ENCODE measurements at places on chromosomes 6 and 20.
A peak's percentile ranks its signal among the peaks of the same experiment; 100 is the strongest.

- DNase-seq: no peak
Measured at GRCh38 chr6:137756788-137757187, 110.3 kb upstream of the TNFAIP3 start.

DNA sequence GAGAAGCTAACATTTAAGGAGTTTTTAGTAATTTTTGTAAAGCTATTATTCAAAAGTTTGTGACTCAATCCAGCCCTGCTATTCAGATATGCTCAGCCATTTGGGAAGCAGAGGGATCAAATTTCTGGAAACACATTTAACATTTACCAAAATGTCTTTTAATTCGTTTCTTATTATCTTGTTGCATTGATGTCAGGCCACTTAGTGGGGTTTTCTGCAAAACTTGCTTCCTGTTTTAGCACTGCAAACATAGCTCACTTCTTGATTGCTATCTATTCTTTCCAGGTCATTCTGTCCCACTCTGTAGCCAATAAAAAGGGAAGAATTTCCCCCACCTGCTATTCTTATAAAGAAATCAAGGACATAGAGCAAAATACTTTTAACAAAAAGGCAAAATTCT, 176.9 kb upstream of the SUPT3H start:
- DNase-seq: no peak

DNA sequence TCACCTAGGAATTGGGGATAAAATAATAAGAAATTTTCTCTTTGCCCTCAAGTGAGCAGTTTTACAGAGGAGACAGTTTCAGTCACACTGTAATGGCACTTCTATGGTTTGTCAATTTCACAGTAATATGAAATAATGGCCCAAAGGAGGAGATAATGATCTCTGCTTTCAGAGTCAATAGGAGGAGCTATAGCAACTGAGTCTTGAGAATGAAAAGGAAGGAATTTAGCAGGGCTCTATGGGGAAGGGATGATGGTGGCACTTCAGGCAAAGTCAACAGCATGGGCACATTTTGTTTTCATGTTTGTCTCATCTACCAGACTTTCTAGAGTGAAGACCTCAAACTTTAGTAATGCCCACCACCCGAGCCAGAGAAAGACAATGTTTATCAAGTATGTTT, 138.3 kb upstream of the HMGN3 start:
- no peak for DNase-seq

DNA sequence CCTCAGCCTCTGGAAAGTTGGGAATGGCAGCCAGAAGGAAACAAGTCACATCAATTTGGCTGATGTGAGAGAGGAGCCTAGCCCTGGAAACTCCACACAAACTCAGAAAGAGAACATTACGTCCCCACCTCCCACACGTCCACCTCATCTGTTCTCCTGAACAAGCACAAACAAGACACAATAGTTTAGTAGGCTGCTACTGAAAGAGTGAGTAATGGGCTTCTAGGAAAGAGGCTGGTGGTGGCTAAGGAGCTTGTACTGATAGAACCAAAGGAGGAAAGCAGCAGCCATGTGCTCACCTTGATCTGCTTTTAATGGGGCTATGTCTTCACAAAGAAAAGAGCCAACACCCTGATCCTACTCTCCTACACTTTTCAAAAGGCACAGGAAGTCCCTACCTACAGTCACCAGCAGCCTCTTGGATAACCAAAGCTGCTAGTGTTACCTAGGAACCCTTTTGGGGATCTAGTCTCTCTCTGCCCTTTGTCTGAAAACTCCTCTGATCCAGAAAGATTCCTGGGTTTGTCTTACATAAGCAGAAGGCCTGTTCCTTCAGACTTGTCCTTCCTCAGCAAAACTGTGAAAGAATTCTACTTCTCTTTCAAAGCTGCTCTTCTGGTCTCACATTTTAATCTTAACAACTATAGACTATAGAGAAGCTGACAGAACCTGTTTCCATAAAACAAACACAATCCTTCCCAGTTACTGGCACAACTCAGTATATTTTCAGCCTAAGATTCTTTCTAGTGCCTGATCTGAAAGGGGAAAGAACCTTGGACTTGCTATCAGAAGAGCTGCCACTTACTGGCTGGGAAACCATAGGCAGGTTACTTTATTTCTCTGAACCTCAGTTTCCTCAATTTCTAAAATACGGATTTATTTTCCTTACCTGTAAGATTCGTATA, 3.1 kb downstream of the PLAGL2 start:
- DNase-seq: peak; percentile 72

DNA sequence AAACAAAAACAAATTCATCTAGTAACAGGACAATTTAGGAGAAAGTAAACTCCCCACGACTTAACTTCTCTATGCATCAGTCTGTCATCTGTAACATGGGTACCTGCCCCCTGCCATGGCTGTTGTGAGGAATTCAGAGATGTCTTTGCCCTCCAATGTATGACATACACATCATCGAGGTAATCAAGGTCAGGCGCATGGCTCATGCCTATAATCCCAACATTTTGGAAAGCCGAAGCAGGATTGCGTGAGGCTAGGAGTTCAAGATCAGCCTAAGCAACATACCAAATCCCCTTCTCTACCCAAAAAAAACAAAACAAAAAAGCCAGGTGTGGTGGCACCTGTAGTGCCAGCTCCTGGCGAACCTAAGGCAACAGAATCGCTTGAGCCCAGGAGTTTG, 9.0 kb downstream of the EEF1A1 start:
- no peak for DNase-seq

GRCh38 chr6:149032599-149033405, 284.7 kb upstream of the TAB2 start:
- peak; percentile 60 for DNase-seq

GRCh38 chr20:29497261-29497671, 1760.2 kb upstream of the DEFB115 start:
- DNase-seq: peak; percentile 22

- no peak for DNase-seq
Measured at GRCh38 chr20:38136421-38137245, 28.4 kb downstream of the TGM2 start.

GRCh38 chr6:87237804-87238203, 82.4 kb downstream of the ZNF292 start:
- no peak for DNase-seq

GRCh38 chr6:55668591-55668990, 89.6 kb upstream of the HMGCLL1 start:
- DNase-seq: no peak

GRCh38 chr6:106561686-106562405, 67.5 kb downstream of the RTN4IP1 start:
- no peak for DNase-seq

GRCh38 chr20:61932199-61932592, 133.5 kb downstream of the TAF4 start:
- no peak for DNase-seq

DNA sequence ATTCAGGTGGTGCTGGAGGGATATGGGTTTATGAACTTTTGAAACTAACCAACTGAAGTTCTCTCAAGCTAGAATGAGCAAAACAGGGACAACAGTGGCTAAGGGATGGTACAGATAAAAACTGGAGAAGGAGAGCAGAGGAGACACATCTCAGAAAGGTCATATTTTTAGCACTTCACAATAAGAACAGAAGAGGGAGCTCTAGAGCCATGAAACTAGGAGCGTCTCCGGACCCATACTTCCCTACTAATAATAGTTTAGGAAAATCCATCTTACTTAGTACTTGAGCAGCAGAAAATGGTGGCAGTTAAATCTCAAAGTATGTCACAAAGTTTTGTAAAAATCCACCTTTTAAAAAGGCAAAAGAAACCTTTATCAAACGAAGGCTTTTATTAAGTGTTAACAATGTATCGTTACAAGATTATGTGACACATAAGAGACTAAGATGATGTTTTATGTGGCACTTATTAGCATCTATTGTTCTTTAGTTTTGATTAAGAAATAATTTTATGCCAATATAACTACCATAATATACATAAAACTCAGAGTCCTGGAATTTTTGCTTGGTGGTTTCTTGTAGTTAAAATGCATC, 278.6 kb downstream of the TBC1D32 start:
- DNase-seq: no peak

GRCh38 chr6:21666201-21666691, 72.7 kb downstream of the SOX4 start:
- no peak for DNase-seq

GRCh38 chr6:150622941-150623874, 23.5 kb downstream of the PLEKHG1 start:
- no peak for DNase-seq

GRCh38 chr20:62472138-62472940, 3.5 kb downstream of the GATA5 start:
- DNase-seq: no peak

DNA sequence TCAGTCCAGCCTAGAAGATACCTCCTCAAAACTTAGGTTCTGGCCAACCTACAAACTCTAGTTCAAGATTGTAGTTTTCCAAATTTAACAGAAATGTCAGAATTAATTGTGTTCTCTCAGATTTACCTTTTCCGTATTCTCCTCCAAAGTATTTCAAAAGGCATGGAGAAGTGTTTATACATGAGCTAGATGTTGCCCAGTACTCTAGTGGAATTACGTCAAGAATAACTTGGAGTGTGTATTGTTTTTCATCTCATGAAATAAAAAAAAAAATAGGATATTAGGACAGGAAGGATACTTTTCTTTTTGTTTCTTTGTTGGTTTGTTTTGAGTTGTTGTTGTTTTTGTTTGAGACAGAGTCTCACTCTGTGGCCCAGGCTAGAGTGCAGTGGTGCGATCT, 32.3 kb upstream of the MARCKS start:
- no peak for DNase-seq

DNA sequence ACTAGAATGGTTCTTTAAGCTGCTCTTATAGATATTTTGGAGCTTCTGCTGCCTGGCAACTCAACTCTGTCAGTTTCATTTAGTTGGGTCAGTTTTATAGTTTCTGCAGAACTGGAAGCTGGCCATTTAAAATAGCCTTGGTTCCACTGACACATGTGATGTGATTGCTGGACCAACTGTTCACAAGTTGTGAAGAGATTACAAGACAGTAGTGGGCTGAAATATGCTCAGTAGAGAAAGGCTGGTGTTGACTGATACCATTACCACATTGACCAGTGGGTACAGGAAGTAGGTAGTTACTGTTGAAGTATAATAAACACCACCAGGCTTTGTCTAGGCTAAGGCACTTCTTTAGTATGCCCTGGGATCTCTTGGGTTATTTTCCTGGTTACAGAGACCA, 39.0 kb downstream of the BCKDHB start:
- no peak for DNase-seq

Measured in activated T-cell treated with anti-CD3 and anti-CD28 coated beads for 24 hours (primary cell).